Stimulated activated CD4-positive, alpha-beta T cell treated with anti-CD3 and anti-CD28 coated beads, Interleukin-15, amount 100 ng/mL, for 24 hours (primary cell): ENCODE measurements at places on chromosomes 16 and 17.

GRCh38 chr16:68359398-68360191 is 48.8 kb downstream of the PRMT7 start:
- DNase-seq = no peak

DNA sequence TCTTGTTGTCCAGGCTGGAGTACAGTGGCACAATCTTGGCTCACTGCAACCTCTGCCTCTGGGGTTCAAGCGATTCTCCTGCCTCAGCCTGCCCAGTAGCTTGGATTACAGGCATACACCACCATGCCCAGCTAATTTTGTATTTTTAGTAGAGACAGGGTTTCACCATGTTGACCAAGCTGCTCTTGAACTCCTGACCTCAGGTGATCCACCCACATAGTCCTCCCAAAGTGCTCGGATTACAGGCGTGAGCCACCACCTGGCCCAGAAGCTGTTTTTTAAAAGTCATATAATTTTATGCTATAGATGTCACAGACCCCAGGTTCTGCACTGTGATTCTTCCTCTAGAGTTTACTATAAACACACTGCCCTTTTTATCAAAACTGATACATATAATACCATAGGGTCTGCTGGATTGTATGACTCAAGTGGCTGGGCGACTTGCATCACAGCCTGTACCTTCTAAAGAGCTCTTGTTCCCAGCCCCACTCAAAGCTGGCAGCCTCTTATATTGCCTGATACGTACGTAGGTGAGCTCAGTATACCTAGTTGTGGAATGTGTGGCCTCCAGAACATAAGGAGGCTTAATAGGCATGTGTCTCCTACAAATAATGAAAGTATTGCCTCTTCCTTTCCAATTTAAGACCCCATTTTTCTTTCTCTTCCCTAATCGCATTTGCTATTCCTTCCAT is 295.8 kb downstream of the ZFHX3 start:
- DNase-seq = no peak

DNA sequence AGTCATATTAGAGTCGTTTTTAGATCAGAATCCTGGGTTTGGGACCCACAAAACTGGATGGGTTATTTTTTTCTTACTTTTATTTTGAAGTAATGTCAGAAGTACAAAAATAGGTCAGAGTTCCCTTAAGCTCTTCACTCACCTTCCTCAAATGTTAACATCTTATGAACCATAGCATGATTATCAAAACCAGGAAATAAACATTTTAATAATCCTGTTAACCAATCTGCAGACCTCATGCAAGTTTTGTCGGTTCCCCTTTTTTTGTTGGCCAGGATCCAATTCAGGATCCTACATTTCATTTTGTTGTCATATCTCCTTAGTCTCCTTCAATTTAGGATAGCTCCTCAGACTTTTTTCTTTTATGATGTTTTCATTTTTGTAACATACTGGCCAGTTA is 162.0 kb downstream of the CHD9 start:
- no peak for DNase-seq

DNA sequence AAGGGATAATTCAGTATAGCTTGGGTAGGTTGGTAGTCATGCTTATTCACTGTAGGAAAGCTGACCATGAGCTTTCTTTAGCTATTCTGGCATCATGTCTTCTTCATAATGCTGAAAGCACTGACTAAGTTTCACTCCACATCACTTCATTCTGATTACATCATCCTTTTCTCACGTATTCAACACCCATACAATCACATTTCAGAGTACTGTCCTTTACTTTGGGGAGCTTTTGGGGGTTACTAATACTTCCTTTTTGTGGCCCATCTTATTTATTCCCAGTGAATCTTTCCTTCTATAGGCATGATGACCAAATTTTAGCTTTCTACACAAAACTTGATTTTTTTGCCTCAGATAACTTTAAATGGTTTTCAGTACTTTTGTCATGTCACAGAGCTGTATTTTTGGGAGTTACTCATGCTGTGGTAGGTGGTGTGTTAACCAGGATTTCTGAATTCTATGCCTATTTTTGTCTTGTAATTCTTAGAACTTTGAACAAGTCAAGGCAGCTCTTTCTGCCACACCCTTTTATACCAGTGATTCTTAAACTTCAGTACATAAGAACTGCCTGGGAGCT is 23.5 kb downstream of the TADA2A start:
- DNase-seq = no peak

- no peak for DNase-seq
These were observed 365.7 kb upstream of the CA10 start for GRCh38 chr17:52524096-52524637.

DNA sequence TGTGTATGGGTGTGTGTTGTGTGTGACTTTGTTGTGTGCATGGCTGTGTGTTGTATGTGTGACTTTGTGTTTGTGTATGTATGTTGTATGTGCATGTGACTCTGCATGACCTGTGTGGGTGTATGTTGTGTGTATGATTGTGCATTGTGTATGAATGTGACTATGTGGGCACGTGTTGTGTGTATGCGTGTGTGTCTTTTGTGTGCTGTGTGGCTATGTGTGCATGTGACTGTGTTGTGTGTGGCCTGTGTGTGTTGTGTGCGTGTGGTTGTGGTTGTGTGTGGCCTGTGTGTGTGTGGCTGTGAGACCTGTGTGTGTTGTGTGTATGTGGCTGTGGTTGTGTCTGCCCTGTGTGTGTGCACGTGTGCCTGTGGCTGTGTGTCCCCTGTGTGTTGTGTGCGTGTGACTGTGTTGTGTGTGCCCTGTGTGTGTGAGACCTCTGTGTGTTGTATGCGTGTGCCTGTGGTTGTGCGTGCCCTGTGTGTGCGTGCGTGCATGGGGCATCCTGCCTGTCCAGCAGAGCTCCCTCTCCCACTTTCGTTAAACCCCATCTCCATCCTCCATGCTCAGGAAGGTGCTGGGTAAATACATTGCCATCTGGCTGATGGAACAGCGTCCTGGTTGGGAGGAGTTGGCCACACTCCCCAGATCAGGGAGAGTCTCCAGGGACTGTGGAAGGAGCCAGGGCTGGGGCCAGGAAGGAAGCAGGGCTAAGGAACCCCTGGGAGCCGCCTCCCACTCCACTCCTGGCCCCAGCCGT is 90.1 kb upstream of the GSE1 start:
- DNase-seq = no peak

DNA sequence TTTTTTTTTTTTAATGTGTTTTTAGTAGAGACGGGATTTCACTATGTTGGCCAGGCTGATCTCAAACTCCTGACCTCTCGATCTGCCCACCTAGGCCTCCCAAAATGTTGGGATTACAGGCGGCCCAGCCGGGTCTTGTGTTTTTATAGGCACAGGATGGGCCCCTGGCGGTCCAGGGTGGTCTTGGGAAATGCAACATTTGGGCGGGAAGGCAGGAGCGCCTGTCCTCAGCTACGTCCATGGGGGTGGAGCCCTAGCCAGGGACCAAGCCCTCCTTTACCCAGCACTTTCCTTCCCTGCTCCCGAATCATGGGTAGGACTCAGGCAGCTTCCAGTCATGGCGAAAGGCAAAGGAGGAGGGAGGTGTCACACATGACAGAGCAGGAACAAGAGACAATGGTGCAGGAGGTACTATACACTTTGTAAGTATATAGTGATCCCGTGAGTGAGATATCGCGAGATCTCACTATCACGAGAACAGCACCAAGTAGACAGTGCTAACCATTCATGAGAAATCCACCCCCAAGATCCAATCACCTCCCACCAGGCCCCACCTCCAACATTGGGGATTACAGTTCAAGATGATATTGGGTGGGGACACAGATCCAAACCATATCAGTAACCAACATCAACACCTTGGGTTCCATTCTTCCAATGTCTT is 226.7 kb upstream of the WSCD1 start:
- DNase-seq = no peak

- no peak for DNase-seq
These were observed 23.6 kb downstream of the ALOX15B start for GRCh38 chr17:8062435-8062806.

- no peak for DNase-seq
These were observed 35.6 kb downstream of the TENT4B start for GRCh38 chr16:50188619-50189136.

GRCh38 chr17:79617304-79617703 is 6.5 kb upstream of the RBFOX3 start:
- no peak for DNase-seq

DNA sequence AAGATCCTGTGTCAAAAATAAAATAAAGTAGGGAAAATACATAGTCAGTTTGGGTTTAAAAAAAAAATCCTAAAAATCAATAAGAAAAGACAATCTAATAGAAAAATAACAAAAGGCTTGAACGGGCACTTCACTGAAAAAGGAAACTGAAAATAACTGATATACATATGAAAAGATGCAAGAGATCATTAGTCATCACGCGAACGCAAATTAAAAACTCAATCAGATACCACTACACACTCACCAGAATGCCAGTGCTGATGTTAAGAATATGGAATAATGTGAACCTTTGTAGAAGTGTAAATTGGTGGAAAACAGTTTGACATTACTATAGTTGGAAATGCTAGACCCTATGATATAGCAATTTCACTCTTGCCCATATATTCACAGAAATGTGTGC is 14.6 kb downstream of the GNGT2 start:
- no peak for DNase-seq

DNA sequence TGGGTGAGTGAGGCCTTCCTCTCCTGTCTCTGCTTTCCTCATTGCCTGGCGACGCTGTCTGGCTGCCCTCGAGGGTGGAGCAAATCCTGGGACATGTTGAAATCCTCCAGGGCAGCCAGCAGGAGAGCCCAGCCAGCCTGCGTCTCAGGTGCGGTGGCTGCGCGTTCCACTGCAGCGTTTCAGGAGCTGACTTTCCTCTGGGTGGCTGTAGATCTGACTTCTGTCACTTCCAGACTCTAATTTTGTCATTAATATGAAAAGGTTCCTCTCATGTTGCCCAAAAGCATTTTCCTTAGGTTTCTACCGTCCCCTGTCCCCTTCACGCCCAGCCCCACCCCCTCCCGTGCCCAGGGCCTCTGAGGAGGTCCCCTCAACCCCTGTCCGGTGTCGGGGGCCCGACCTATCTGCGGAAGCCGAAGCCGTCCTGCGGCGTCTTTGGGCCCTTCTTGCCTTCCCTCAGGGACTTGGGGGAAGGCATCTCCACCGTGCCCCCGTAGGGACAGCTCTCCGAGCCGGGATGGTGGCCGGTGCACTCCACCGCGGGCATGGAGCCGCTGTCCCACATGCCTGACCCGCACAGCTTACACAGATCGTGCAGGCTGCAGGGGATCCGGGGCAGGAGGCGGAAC is 95.1 kb downstream of the TBC1D16 start:
- DNase-seq = no peak

GRCh38 chr16:77555126-77555525 is 120.3 kb upstream of the ADAMTS18 start:
- DNase-seq = no peak

DNA sequence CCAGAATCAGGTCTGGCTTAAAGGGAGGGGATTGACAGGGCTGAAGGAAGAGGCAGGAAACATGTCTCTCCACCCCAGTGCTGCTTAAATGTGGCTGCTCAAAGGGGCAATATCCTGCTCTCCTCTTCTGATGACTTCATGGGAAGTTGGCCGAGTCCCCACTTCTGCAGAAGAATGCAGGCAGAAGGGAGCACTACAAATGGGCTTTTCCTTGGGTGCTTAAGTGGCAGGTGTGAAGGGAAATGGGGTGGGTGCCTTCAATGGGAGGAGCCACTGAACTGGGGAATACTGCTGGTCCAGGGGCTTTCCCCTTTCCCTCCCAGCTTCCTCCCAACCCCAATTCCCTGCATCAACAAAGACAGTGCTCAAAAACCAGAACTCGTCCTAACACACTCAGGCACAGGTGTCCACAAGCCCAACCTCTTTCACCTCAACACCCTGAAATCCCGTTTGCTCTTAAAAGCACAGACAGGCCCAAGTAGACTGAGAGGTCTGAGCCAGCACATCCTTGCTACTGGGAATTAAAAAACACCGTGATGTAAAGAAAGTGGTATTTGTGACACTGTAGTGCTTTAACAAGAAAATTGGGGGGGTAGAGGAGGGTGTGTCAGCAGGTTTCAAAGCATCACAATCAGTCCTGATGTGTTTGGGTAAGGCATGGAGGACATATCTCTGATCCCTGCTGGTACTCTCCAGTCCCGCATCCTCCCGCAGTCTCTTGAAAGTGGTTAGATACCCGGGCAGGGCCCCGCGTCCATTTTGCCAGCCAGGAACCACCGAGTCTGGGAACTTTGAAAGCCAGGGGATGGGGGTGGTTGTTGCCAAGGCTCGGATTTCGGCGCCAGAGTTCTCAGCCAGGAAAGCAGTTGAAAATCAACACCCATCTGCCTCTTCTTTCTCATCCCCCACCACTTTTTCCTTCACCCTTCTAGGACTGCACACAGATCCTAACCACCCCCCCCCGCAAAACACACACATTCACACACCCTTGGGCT is 1.6 kb downstream of the CA10 start:
- no peak for DNase-seq

DNA sequence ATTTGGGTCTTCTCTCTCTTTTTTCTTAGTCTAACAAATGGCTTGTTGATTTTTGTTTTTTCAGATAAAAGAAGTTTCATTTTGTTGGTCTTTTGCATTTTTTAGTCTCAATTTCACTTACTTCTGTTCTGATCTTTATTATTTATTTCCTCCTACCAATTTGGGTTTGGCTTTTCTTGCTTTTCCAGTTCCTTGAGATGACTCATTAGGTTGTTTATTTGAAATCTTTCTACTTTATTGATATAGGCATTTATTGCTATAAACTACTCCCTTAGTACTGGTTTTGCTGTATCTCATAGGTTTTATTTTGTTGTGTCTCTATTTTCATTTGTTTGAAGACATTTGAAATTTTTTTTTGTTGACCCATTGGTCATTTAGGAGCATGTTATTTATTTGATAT is 152.2 kb upstream of the MPHOSPH6 start:
- no peak for DNase-seq

DNA sequence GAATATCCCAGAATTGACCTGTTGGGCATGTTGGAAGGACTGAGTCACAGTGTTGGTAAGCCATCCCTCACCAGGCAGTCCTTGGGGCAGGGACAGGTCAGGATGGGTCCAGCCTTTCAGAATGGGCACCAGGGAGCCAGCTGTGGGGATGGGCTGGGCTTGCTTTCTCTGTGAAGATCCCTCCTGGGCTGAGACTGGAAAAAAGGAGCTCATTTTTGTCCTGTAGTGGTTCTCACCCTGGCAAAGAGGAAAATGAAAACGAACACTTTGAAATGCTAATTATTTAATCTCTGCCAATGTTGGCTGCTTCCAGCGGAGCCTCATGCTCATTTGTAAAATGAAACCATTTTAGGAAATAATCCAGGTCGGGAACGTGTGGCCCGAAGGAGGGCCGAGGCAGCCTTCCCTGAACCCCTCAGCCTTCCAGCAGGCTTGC is 237.5 kb upstream of the SALL1 start:
- no peak for DNase-seq

- DNase-seq = no peak
These were observed 64.1 kb downstream of the SDK2 start for GRCh38 chr17:73580073-73580710.

GRCh38 chr16:785563-786535 is 2.3 kb downstream of the RPUSD1 start:
- DNase-seq = peak; percentile 85

- peak; percentile 66 for DNase-seq
These were observed 47.1 kb upstream of the AKTIP start for GRCh38 chr16:53549970-53550690.

DNA sequence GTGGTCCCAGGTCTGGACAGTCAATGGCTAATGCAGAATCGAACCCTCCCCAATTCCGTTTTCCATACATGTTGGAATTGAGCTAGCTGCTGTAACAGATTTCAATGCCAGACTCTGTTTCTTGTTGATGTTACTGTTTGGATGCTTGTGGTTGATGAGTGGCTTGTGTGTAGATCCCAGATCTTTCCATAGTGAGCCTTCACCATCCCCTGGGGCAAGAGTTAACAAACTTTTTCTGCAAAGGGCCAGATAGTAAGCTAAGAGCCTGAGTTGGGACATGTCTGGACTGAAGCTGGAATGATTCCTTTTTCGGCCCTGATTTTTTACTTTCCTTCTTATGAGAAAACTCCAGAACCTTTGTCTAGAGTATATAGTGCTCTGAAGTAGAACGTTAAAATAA is 296.3 kb downstream of the CPPED1 start:
- no peak for DNase-seq
